Right renal pelvis (tissue), 4 donors: ENCODE measurements at places on chromosomes 3 and 15. TPM values are rescaled to one million over a fixed set of nuclear protein-coding genes. Genes with fewer than 3 reads are reported as not detected.

The FEZF2 gene
- polyA plus RNA-seq, result not detected

The GOLGA8G gene
- not detected for polyA plus RNA-seq

The MUC20 gene
- polyA plus RNA-seq, result 31.5 TPM

The GPX1 gene
- 123 TPM for polyA plus RNA-seq

The BFSP2 gene
- 0.21 TPM for polyA plus RNA-seq

The LRRC34 gene
- 13.8 TPM for polyA plus RNA-seq

The BNC1 gene
- 0.21 TPM for polyA plus RNA-seq

The RAD51 gene
- polyA plus RNA-seq, result 13.1 TPM

The CELSR3 gene
- 1.2 TPM for polyA plus RNA-seq

The TRANK1 gene
- polyA plus RNA-seq, result 6.5 TPM

The ATP13A4 gene
- polyA plus RNA-seq, result 1.4 TPM

The CCR2 gene
- 2.1 TPM for polyA plus RNA-seq

The MKRN3 gene
- polyA plus RNA-seq, result 2.2 TPM

The CCDC39 gene
- 7.9 TPM for polyA plus RNA-seq

GRCh38 chr15:72737723-72738122, 45.8 kb downstream of the ADPGK start:
- no peak for DNase-seq

GRCh38 chr3:187987924-187988323, 166.0 kb upstream of the LPP start:
- no peak for DNase-seq

GRCh38 chr15:35738370-35738769, 192.4 kb upstream of the DPH6 start:
- no peak for DNase-seq

DNA sequence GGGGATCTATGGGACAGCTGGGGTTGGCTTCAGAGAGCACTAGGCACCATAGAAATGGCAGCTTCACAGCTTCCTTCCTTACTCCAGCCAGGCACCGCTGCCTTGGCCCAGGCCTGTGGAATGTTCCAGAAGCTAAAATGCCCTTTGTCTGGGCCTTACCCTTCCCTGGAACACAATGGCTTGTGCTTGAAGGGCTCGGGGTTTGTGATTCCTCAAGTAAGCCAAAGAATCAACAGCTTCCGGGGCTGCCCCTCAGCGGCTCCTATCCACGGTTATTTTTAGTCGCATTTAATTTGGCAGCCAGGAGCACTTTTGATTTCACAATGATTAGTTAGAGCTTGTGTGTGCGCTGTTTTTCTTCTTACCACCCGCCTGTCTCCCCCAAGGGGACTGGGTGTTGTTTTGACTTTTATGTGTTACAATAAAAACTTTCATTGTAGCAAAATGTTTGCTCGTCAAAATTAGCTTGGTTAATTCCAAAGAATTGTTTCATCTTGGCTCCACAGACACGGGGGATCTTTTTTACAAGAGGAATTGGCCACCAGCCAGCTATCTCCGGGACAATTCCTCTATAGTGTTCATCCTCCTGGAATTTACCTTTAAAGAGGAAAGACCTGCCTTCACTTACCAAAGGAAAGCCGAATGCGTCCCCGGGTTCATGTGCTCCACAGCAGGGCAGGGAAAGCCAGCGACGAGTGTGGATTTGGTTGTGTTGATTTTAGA, 73.8 kb downstream of the TLE3 start:
- no peak for DNase-seq

- DNase-seq, result peak; percentile 44
Observed at GRCh38 chr3:150495563-150496168, 50.6 kb downstream of the SERP1 start.

GRCh38 chr3:101619734-101620133, 45.8 kb downstream of the PCNP start:
- DNase-seq, result no peak

DNA sequence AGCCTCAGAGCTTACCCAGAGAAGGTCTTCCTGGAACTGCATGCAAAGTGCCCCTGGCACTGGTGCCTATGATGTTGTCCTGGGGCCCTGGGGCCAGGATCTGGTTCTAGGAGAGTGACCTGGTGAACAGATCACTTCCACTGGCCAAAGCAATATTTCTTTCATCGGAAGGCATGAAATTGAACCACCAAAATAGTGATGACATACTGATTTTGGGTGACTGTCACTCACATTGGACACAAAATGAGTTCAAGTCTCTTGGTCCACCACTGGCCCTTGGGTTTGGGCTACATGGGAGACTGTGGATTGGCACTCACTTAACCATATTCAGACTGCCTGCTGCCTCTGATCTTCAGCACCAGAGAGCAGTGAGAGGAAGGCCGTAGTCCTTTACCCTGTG, 549.3 kb upstream of the PPP2R3A start:
- no peak for DNase-seq

DNA sequence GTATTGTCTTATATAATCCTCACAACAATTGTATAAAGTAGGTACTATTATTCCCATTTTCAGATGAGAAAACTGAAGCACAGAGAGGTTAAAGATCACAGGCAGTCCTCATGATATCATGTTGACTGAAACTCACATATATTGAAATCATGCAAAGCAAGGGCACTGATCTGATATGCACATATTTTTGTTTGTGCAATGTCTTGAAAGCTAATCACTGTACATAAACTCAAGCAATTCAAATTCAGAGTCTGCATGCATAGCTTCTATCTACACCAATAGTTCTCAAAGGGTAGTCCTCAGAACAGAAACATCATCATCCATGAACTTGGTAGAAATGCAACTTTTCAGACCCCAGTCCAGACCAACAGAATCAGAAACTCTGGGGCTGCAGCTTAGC, 119.2 kb upstream of the STT3B start:
- no peak for DNase-seq

DNA sequence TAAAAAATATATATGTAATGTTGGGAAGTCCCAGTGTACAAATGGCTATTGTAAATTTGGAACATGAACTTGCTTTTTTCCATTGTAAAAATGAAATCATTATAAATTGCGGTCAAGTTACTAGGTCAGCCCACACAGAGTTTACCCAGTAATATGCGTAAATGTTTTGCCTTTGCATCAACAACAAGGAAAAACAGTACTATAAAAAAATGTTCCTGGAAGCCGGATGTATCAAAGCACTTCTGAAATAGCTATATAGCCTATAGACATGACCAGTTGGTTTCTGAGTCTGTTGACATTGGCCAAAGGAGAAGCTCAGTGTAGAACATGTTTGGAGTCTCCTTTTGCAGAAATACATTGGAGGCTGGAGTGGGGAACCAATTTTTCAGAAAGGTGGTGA, 23.2 kb downstream of the CTNNB1 start:
- DNase-seq, result no peak

- DNase-seq, result no peak
Observed at GRCh38 chr15:89129123-89129815, 41.0 kb downstream of the ABHD2 start.

- no peak for DNase-seq
Observed at GRCh38 chr3:86051058-86051457, 939.9 kb downstream of the VGLL3 start.

GRCh38 chr15:101088271-101088670, 163.6 kb downstream of the CHSY1 start:
- no peak for DNase-seq

DNA sequence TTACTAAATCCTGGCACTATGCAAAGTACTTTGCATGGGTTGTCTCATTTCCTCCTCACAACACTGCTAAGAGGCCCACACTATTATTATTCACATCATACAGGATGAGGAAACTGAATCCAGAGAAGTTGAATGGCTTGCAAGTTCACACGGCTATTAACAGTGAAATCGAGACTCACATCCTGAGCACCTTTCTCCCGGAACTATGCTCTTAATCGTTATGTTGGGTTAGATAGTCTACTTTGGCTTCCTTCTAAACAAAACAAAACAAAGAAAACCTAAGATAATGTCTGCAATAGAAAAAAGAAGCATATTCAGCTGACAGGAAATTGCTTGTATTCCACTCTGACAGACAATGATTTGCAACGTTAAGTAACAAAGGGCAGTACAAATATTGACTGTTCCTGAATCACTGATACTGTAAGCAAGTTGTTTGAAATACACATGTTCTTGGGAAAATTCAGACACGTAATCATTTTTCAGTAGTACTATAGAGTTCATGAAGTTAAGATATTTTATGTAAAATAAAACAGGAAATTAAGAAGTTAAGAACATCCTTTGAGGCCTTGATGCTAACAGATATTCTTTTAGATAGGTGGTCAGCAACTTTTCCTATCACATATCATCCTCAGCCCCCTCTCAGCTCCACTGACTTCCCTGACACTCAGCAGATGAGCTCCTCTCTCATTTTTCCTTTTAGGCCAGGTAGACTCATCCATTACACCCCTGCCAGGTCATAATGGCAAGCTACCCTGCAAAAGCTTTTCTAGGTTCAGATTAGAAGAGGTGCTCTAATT, 40.7 kb downstream of the C2CD4B start:
- DNase-seq, result no peak

GRCh38 chr15:91104111-91104510, 4.1 kb downstream of the SV2B start:
- DNase-seq, result no peak

DNA sequence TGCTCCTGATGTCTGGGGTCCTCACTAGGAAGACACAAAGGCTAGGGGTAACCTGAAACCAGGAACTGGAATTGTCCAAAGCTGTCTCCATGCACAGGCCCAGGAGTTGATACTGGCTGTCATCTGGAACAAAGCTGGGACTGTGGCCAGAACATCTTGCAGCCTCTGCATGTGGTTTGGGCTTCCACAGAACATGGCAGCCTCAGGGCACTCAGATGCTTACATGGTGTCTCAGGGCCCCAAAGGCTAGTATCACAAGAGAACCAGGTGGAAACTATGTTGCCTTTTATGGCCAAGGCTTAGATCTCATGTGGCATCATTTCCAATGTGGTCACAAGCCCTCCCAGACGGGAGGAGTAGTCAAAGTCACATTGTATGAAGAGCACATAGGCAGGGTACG, 335.2 kb upstream of the TRIM42 start:
- no peak for DNase-seq
